ENCODE measurements at places on chromosomes 2 and 18.

- DNase-seq, result no peak
Measured at GRCh38 chr2:55907686-55908085, 15.9 kb downstream of the EFEMP1 start.

GRCh38 chr2:165469417-165469816 is at the start of gene CSRNP3:
CSRNP3 (plus strand) TSS chr2:165469698; CDS start chr2:165595066, 125,368 bp downstream.
- no peak for DNase-seq

- no peak for DNase-seq
Measured at GRCh38 chr18:75009878-75010277, 199.1 kb downstream of the PTGR3 start.

DNA sequence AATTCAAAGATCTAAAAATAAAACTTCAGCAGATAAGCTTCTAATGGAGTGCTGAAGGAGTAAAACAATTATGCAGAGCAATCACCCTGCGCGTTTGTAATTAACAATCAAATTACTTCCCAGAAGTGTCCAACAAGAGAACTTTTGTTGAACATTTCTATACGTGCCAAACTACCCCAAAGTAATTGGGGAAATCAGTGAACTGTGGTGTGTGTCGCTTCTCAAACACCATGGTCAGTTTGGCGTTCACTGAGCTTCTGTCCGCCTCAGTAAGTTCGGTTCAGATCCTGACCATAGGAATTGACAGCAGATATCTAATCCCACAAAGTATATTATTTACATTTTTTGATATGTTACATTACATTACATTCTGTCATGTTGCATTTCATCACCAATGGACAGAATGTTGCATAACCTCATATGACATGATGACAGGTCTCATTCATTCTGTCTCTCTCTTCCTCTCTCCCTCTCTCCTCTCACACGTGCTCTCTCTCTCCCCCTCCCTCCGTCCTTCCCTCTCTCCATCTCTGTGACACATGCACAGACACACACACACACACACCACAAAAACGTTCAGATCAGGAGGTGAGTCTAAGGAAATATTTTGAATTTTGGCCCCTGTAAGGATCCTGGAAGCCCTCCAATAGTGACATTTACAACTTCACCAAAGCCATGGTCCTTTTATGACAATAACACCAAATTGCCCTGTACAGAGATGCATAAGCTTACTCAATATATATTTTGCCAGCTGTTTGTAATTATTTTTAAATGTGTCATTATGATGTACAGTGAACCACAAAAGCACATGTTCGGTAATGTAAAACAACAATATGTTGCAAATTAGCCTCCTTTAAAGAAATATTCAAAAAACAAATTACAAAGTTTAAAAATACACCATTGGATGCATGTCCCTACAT is 269.2 kb downstream of the FIGN start:
- DNase-seq, result no peak

- DNase-seq, result peak; percentile 59
Measured at GRCh38 chr2:101419096-101419663, 31.9 kb upstream of the CREG2 start.

- DNase-seq, result no peak
Measured at GRCh38 chr2:9654452-9655100, 23.8 kb upstream of the YWHAQ start.

DNA sequence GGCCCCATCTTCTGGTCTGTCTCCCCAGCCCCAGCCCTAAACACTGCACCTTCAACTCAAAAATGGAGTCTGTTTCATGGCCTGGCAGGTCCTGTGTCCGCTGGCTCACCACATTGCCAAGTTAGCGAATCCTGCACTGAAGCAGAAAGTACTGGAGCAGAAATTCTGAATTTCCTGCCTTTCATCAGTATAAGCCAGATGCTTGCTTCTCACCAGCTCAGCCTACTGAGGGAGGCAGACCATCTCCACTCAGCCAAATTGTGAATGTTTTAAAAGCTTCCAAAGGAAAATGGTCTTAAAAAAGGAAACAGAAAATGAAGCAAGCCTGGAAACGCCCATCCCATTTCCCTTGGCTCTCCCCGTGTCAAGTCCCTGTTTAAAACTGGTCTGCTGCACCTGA is 157.8 kb downstream of the C1D start:
- DNase-seq, result no peak

- DNase-seq, result no peak
Measured at GRCh38 chr18:37403788-37404187, 161.8 kb downstream of the CELF4 start.

DNA sequence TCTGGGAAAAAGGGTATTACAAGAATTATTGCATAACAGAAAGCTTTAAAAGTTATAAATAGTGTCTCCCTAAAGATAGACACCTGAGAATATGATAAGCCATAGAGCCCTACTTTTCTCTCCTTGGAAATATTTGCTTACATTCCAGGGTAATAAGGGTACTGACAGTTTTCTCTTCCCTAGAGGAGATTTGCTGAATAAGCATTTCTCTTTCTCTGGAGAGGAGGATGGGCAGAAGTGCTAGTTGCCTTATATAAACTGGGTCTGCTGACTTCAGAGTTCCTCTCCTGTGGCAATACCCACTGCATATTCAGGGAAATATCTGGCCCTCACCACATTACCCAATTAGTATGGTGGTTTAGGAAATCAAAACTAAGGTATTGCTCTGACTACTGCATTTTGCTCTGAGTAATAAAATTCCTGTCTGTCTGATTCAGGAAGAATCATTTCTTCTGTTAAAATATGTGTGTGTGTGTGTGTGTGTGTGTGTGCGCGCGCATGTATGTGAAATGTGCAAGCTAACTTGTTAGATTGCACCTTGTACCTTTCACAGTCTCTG is 1391.3 kb downstream of the DSC3 start:
- no peak for DNase-seq

GRCh38 chr2:118607641-118608040 is 239.8 kb downstream of the EN1 start:
- DNase-seq, result no peak

- DNase-seq, result no peak
Measured at GRCh38 chr2:85088921-85089320, 44.3 kb upstream of the TCF7L1 start.

- no peak for DNase-seq
Measured at GRCh38 chr2:65227020-65227455, 593 bp upstream of the ACTR2 start.

DNA sequence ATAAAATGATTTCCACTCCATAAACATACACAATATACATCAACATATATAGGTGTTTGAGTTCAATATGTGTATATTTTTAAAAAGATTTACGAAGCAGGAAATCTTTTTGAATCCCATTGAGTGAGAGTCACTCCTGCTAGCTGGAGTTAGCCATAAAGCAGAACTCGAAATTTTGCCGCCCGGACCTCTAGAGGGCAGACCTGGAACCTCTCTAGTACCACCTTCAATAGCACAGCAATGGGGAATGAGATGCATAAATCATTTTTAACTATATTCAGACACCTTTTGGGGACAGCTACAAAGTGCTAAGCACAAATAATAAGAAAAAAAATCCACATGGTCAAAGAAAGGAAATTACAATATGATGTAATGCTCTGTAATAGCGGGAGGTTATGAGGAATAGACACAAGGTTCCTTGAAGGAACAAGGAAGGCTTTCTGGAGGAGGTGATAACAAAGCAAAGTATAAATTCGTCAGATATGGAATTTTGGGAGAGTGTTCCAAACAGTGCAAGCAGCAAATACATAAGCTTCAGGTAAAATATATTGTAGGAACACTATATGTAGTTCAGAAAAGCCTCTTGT is 533.4 kb downstream of the ERBB4 start:
- DNase-seq, result no peak

DNA sequence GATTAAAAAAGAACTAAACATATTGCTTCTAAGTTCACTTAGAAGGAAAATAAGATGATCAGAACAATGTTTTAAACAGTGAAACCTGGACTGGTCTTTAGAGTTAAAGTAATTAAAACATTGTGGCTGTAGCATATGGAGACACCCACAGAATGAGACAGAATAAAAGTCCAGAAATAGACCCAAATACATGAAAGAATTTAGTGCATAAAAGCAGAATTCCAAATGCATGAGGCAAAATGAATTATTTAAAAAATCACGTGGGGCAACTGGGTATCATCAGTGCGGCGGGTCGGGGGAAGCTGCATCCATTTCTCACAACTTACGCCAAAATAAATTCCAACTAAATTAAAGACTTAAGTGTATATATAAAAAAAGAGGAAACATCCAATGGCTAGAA is 12.1 kb downstream of the RNF149 start:
- no peak for DNase-seq

- DNase-seq, result no peak
Measured at GRCh38 chr2:205484764-205485163, 197.5 kb upstream of the NRP2 start.

DNA sequence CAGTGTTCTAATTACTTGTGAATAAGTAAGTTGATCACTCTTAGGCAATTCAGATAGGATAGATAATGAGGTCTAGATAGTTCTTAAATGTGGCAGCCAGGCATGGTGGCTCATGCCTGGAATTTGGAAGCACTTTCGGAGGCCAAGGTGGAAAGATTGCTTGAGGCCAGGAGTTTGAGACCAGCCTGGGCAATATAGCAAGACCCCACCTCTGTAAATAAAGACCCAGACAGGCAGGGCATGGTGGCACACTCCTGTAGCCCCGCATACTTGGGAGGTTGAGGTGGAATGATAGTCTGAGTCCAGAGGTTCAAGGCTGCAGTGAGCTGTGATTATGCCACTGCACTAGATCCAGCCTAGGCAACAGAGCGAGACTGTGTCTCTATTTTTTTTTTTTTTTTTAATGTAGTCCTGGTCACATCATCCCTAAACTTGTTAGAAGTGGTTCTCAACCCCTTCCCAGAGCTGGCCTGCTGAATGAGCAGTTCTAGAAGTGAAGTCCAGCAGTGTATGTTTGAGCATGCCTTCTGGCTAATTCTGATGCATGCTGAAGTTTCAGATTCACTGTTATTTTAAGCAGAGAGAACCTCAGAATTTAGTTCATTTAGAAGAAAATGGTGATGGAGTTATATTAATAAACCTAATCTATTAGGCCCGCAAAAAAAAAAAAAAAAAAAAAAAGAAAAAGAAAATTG is 306.2 kb downstream of the PRKCE start:
- DNase-seq, result no peak

- DNase-seq, result no peak
Measured at GRCh38 chr2:236558993-236559978, 10.3 kb upstream of the ACKR3 start.

DNA sequence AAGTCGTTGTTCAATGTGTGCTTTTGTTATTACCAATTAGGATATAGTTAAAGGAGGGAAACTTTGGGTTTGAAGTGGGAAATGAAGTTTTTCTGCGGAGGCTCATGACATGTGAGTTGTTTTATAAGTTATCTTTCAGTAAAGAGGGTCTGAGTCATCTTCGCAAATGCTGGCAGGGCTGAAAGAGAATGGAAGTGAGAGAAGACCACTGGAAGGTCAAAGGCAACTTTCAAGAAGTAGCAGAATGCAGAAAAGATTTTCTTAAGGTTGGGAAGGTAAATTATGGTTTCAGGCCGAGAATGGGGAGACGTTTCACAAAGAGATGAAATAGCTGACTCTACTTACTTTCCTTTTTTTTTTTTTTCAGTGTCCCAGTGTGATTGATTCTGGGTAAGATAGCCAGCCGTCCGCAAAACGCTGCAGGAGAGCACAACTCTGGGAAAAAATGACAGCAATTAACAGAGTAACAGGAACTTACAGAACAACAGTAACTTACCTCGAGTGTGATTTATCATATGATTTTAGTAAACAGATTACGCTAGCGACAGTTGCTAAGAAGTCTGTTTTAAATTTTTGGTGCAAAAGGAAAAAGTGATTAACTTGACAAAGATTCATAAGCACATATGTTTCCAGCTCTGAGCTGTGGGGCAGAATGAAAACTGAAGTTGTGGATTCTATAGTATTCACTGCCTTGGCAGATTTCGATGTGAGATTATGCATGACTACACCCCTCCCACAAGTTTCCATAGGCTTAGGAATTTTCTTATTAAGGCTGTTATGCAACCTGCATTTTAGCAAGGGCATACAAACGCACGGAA is 46.8 kb upstream of the ACTR3 start:
- no peak for DNase-seq

GRCh38 chr2:96111257-96111640 is 5.1 kb downstream of the ADRA2B start:
- DNase-seq, result no peak

DNA sequence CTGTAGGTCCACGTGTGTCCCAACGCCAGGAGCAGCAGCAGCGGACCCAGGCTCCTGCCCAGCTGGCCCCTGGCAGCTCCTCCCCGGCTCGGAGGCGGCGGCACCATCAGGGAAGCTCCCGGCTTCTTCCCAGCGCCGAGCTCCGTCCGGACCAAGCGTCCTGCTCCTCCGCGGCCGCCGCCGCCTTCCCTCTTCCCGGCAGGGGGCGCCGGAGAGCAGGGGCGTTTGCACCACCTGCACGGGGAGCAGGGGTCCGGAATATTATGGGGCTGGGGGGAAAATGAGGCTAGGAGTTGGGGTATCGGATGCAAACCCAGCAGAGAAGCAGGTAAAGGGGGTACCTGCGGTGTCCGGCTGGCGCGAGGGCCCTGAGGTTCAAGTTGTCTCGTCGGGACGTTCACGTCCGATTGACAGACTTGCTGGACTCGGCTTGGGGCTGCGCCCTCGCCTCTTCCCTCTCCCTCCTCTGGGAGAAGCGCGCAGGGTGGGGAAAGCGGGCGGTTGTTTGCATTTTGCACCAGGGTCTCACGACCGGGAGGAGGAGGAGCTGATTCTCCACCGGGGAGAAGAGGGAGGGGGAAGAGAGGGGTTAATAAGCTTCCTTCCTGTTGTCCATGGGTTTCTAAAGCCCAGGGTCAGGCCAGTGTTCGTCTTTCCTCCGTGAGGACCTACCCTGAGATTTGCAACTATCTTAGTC is at the start of gene CCBE1:
TSS of gene CCBE1 (minus strand) at position 188 of the 697 bp plus-strand sequence.
- no peak for DNase-seq

DNA sequence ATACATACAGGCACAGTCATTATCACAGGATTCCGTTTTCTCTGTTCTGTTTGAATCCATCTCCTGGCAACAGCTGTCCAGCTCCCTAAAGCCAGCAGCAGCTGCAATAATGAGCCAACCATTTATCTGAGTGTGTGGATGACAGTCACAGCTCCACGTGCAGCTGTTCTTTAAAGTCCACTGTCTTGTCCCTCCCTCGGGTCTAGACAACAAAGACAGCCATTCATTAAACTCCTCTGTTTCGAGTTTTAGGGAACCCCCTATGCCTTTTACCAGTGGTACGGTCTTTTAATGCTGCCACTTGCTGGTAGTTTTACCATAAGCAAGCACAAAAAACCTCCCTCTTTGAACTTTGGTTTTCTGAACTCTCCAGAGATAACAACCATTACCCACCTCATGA is 16.0 kb upstream of the MSGN1 start:
- DNase-seq, result no peak

- no peak for DNase-seq
Measured at GRCh38 chr2:14422426-14422825, 210.1 kb upstream of the LRATD1 start.
